Effector memory CD4-positive, alpha-beta T cell (primary cell): ENCODE measurements at places on chromosomes 16 and 17.

- no peaks in the 10 kb centered on the region for H3K36me3 ChIP-seq
- no peak for DNase-seq
- no peak overlapping the region for H3K4me3 ChIP-seq
- no peak overlapping the region for H3K27ac ChIP-seq
Measured at GRCh38 chr16:85329059-85329812, 217.0 kb upstream of the CIBAR2 start.

- H3K27ac ChIP-seq, result no peak overlapping the region
- H3K4me1 ChIP-seq, result no peaks in the 10 kb centered on the region
- H3K36me3 ChIP-seq, result no peaks in the 10 kb centered on the region
- DNase-seq, result no peak
Measured at GRCh38 chr16:64196444-64196843, 925.4 kb downstream of the CDH11 start.

DNA sequence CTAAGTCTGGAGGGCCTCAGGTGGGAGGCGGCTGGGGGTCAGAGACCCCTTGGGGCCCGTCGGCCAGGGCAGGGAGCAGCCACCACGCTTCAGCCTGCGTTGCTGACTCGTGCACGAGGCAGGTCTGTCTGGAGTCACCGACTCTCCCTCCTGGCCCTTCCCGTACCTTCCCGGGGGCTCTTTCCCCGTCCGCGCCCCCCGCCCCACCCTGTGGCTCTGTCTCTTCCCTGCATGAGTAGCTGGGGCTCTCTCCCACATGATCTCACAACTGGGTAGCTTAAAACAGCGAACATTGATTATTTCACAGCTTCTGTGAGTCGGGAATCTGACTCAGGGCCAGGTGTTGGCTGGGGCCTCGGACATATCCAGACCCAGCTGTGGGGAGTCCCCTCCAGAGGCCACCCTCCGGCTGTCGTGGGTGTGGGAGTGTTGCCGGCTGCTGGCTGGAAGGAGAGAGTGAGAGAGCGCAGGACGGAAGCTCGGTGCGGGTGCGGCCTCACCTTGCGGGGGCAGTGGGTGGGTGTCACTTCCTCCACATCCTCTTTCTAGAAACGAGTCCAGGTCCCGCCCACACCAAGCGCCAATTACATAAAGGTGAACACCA, 17.3 kb downstream of the BAHCC1 start:
- no peak overlapping the region for H3K27ac ChIP-seq
- DNase-seq, result no peak
- peaks cover 5% of the 10 kb centered on the region for H3K27me3 ChIP-seq
- peaks cover 24% of the 10 kb centered on the region for H3K4me1 ChIP-seq
- H3K36me3 ChIP-seq, result no peaks in the 10 kb centered on the region

- H3K4me1 ChIP-seq, result peaks cover 58% of the 10 kb centered on the region
- H3K36me3 ChIP-seq, result peaks cover 8% of the 10 kb centered on the region
- no peak for DNase-seq
Measured at GRCh38 chr17:7839876-7840261, 5.9 kb downstream of the KDM6B start.
